Smooth muscle cell of the brain vasculature (primary cell): ENCODE measurements at places on chromosomes 5 and 9.

GRCh38 chr5:119019949-119020348 lies 31.6 kb upstream of the DTWD2 start:
- DNase-seq, result no peak

GRCh38 chr5:76174101-76174500 lies 90.9 kb downstream of the SV2C start:
- DNase-seq, result no peak

- no peak for DNase-seq
Measured at GRCh38 chr5:103177543-103177942, 57.4 kb downstream of the PPIP5K2 start.

DNA sequence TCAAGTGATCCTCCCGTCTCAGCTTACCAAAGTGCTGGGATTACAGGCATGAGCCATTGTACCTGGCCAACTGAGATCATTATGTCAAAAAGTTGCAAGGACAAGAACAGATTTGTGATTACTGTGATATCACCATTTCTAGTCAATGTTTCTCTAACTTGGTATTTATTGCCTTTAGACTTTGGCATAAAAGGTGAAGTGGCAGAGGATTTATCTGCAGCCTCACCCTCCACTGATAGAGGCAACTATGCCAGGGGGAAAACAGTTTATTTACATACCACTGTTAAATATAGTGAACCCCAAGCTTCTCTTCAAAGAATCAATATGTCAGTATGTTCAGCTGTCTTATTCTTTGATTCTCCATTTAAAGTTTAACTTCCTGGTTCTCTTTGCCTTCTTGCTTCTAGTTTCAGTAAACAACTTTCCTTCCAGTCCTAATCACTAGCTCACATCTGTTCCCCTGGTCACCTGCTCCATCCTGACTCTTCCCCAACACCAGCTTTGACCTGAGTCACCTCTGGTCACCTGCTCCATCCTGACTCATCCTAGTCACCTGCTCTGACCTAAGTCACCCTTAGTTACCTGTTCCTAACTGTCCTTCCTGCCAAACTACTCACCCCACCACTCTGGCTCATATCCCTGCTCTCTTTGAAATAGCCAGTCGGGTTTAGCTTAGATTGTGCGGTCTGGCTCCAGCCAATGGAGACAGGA lies 29.9 kb downstream of the SEMA6A start:
- DNase-seq, result no peak

DNA sequence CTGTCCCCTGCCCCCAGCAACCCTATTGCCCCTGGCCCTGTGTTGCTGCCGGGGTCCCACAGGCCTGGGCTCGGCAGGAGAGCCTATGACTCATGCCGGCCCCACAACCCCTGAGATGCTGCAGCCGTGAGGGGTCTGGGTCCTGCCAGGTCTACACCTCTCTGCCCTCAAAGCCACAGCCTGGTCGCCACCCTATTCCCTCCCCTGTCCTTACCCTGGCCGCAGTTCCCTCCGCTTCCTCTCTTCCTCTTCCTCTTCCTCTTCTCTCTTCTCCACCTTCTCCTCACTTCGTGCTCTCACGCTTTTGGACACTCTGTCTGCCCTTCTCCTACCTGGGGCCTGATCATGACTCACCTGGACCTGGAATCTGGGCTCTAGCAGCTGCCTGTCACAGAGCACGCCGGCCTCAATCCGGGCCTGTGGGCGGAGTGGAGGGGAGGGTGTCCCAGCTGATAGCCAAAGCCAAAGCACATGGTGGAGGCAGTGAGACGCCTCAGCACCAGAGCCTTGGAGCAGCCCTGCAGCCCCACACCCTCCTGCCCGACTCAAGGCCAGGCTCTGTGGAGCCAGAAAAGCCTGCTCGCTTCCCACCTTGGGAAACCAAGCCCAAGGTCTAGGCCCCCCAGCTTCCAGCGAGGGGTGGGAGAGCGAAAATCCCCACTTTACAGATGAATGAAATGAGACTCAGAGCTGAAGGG lies 26.8 kb upstream of the CSF1R start:
- no peak for DNase-seq

DNA sequence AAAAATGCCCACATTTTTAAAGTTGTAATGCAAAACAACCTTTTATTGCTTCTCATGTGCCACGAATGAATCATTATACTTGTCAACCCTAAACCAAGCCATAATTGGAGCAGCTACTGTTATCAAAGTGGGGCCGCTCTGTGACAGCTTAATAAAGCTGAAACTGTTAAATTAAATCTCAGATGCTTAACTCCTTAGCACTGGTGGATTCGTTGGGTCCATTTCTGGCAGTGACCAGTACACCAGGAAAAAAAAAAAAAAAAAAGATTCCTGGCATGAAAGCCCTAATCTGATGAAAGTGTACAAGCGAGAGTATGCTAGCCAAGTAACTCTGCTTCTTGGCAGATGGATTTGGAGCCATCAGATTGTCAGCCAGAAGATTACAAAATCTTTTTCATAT lies 164.8 kb downstream of the ZSWIM6 start:
- DNase-seq, result no peak

GRCh38 chr9:96232539-96233241 lies 69.3 kb downstream of the HSD17B3 start:
- no peak for DNase-seq
